PC-3 (cell line): ENCODE measurements at places on chromosomes 11 and 22. TPM values are rescaled to one million over a fixed set of nuclear protein-coding genes. Genes with fewer than 3 reads are reported as not detected.

The CCDC15 gene
- total RNA-seq = 8.6 and 11.4 TPM in 2 replicates

The OR10G7 gene
- total RNA-seq = not detected in 2 replicates

The NAV2 gene
- 10.4 and 14.9 TPM in 2 replicates for total RNA-seq

The TRPM5 gene
- total RNA-seq = 0.06 TPM in 1 of 2 replicates, not detected in the other

The RASL10A gene
- 1.4 TPM in 1 of 2 replicates, not detected in the other for total RNA-seq

The HBG1 gene
- total RNA-seq = not detected in 2 replicates

The NRIP3 gene
- not detected in 2 replicates for total RNA-seq
